PC-3 (cell line): ENCODE measurements at places on chromosomes 16 and 17. TPM values are rescaled to one million over a fixed set of nuclear protein-coding genes. Genes with fewer than 3 reads are reported as not detected.

GRCh38 chr17:82399601-82400101 lies 18.5 kb upstream of the HEXD start:
- no peak for DNase-seq

Gene CD300H
- total RNA-seq: not detected in 2 replicates

GRCh38 chr17:8249621-8250500 lies 772 bp downstream of the PFAS start:
- DNase-seq: peak; percentile 18

- peak; percentile 78 for DNase-seq
Observed at GRCh38 chr17:44350733-44351226, 5.7 kb downstream of the GRN start.

GRCh38 chr16:83973581-83974385 lies 5.7 kb downstream of the NECAB2 start:
- DNase-seq: no peak

DNA sequence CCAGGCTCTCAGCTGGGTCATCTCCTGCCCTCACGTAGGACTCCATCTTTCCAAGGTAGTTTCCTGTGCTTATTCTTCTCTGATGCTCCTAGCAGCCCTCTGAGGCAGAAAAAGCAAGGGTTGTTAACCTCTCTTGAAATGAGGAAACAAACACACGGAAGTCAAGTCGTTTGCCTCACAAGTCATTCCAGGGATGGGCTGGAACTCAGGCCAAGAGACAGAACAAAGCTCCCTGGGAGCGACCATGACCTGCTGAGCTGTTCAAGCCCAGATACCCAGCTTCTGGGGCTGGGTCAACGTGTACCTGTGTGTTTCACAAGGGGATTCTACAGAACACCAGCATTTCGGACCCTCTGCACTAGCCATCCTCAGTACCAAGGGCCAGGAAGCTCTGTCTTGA lies 28.1 kb downstream of the SRL start:
- DNase-seq: no peak
